Activated T-cell treated with anti-CD3 and anti-CD28 coated beads for 24 hours (primary cell): ENCODE measurements at places on chromosomes 2 and 18.

- DNase-seq, result no peak
Observed at GRCh38 chr2:201358684-201359083, 1.5 kb upstream of the FLACC1 start.

- no peak for DNase-seq
Observed at GRCh38 chr2:226118471-226119429, 680.9 kb downstream of the IRS1 start.

DNA sequence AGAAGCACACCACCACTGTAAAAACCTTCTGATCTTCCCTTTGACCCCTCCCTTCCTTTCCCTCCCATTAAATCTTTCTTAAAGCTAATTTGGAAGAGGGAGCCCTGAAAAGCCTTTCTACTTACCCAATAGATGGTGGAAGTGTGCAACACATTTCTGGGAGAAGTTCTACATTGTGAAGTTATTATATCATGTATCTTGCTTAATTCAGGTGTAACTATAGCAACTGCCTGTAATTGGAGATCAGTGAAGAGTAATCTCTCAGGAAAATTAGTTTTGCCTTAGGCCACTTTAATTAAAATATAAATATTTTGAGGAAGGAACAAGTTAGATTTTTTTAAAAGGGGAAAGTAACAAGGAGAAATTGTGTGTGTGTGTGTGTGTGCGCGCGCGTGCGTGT, 266.0 kb downstream of the SH3BP4 start:
- no peak for DNase-seq

DNA sequence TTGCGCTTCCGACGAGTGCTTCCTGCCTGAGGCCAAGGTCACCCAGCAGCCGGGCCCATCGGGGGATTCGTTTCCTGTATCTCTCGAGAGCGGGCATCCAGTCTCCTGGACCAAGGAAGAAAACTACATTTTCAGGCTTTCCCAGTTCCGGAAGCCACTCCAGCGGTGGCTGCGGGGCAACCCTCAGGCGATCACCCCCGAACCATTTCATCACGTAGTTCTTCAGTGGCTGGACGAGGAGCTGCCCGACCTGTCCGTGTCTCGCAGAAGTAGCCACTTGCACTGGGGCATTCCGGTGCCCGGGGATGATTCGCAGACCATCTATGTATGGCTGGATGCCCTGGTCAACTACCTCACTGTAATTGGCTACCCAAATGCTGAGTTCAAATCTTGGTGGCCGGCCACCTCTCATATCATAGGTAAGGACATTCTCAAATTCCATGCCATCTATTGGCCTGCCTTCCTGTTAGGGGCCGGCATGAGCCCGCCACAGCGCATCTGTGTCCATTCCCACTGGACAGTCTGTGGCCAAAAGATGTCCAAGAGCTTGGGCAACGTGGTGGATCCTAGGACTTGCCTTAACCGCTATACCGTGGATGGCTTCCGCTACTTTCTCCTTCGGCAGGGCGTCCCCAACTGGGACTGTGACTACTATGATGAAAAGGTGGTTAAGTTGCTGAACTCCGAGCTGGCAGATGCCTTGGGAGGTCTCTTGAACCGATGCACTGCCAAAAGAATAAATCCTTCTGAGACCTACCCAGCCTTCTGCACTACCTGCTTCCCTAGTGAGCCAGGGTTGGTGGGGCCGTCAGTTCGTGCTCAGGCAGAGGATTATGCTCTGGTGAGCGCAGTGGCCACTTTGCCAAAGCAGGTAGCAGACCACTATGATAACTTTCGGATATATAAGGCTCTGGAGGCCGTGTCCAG, 1.0 kb downstream of the MARS2 start:
- no peak for DNase-seq

DNA sequence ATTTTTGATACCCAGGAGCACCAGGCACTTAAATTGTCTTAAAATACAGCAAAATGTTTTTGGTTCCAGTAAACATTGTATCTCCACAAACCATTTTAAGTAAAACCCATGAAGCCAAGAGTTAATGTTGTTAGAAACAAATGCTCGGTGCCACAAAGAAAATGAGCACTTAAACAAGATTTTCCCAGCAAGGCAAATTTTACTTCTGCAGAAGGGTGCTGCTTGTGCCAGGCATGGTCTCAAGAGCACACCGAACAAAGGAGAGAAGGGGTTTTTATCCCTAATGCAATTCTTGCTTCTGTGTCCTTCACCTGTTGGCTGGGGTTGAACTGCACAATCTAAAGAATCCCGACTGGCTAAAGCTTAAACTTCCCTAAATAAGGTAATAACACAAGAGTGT, 286.7 kb downstream of the ADCYAP1 start:
- no peak for DNase-seq
